ENCODE measurements at places on chromosomes 1 and 21.

DNA sequence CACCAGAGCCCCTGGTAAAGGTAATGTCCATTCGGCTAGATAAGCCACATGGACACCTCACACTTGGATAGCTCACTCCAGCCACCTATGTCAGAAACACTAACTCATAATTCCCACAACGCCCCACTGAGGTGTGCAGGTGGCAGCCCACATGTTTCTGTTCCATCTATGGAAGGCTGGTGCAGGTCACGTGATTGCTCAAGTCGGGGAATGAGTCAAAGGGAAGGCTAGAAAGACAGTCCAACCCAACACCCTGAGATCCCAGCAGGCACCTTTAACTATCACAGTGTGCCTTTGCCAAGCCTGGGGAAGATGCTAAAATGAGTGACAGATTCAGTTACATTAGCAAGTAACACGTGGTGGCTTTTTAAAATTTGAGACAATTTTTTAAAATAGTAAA, 45.3 kb upstream of the KCNE1 start:
- no peak for DNase-seq

DNA sequence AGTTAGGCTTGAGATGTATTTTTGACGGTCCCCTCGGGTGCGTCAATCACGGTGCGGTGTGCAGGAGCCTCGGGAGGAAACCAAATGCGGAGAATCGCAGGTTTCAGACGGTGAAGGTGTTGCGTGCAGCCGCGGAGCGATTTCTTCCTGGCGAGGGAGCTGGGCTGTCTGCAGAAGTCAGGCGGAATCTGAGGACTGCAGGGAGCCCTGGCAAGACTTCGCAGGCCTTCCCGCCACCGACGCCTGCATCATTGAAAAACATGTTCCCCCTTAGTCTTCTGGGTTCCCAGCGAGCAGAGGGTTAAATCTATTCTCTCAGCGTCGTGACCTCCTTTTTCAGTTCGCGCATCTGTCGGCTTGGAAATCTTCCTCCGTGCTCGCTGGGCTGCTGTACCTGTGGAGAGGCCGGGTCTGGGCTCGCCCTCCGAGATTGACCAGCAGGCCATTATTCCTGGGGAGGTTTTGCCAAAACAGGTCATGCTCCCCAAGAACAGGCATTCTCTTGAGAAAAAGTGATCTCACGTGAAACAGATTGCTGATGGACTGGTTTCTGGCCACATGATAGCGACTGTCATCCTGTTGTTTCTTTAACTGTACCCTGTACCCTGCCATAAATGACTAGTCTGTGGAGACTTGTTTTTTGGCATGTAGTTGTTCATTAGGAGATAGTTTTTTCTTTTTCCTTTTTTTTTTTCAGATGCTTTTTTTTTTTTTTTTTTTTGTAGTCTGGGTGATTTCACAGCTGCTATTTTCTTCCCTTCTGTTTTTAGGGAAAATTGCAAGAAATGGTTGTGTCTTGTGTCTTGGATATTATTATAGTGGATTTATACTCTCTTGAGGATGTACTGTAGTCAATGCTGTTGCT, 894 bp downstream of the EPB41 start:
- peak; percentile 45 for DNase-seq

- peak; percentile 45 for DNase-seq
Observed at GRCh38 chr1:149927056-149927562, 494 bp downstream of the SF3B4 start.

GRCh38 chr1:104761961-104762570, 1012.4 kb downstream of the AMY1C start:
- DNase-seq, result no peak

GRCh38 chr21:37224861-37225839, 42.0 kb downstream of the VPS26C start:
- DNase-seq, result no peak

DNA sequence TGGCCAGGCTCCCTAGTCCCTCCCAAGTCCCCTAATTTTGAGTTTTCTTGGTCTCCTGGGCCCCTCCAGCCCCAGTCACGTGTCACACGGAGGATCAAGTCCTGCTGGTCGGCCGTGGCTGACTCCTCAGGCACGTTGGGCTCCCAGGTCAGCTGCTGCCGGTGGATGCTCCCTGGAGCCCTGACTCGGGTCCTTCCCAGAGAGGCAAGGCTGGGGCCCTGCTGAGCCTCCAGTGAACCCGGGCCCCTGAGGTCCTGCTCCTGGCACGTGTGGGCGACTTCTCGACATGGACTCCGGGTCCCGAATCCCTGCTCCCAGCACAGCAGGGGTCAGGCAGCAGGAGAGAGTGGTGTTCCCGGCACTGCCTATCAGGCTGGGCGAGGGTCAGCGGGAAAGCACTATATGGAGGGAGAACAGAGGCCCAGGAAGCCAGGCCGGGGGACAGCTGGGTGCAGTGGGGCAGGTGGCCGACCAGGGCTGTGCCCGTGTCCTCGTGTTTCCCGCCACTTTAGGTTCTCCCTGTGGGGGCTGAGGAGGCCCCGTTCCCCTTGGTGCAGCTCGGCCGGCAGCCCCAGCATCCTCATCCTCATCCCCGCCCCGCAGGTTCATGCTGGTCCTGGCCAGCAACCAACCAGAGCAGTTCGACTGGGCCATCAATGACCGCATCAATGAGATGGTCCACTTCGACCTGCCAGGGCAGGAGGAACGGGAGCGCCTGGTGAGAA, 13.2 kb downstream of the TMEM240 start:
- DNase-seq, result no peak

DNA sequence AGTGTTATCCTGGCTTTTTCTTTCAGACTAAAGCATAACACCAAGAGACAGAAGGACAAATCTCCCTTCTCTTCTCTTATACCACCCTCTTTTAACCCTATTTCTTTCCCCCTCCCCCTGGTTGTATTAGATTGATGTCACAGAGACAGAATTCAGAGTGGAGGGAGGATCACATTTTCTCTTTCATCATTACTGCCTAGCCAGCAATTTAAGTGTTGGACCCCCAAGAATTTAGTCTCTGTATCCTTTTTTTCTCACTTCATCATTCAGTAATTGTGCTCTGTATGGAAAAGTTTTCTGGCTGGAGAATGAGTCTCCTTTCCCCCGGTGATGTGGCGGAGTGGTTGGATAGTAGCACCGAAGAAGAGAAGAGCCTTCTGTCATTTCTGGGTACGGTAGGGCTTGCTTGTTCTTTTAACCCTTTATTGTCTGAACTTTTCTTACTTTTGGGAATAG, 124.8 kb downstream of the CLEC20A start:
- no peak for DNase-seq

- DNase-seq, result peak; percentile 52
Observed at GRCh38 chr1:93880731-93881130, 1.7 kb upstream of the DNTTIP2 start.

- DNase-seq, result peak; percentile 29
Observed at GRCh38 chr1:7430691-7431090, 340.4 kb upstream of the VAMP3 start.

GRCh38 chr1:61926597-61926996, 184.3 kb downstream of the PATJ start:
- DNase-seq, result no peak

GRCh38 chr1:31029026-31029425, 36.5 kb downstream of the PUM1 start:
- peak; percentile 63 for DNase-seq

DNA sequence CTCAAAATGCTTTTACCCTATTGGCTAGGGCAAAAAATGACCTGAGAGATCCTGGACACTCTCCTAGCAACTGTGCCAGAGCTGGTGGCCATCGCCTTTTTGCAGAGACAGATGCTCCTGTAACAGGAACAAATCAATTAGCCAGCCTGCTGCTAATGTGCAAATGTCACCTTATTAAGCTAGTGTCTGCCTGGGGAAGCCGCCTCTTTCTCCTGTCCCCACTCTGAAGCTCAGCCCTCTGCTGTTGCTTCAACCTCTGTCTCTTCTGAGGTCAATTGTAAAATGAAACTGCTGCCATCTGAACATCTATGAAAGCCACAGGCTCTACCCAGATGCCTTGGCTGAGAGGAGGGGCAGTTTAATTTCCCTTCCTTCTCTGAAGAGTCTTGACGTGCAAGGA, 85.5 kb upstream of the CACNA1E start:
- DNase-seq, result no peak

- no peak for DNase-seq
Observed at GRCh38 chr1:20947409-20947808, 160.3 kb upstream of the HP1BP3 start.

- no peak for DNase-seq
Observed at GRCh38 chr1:30271401-30272276, 451.7 kb downstream of the MATN1 start.

DNA sequence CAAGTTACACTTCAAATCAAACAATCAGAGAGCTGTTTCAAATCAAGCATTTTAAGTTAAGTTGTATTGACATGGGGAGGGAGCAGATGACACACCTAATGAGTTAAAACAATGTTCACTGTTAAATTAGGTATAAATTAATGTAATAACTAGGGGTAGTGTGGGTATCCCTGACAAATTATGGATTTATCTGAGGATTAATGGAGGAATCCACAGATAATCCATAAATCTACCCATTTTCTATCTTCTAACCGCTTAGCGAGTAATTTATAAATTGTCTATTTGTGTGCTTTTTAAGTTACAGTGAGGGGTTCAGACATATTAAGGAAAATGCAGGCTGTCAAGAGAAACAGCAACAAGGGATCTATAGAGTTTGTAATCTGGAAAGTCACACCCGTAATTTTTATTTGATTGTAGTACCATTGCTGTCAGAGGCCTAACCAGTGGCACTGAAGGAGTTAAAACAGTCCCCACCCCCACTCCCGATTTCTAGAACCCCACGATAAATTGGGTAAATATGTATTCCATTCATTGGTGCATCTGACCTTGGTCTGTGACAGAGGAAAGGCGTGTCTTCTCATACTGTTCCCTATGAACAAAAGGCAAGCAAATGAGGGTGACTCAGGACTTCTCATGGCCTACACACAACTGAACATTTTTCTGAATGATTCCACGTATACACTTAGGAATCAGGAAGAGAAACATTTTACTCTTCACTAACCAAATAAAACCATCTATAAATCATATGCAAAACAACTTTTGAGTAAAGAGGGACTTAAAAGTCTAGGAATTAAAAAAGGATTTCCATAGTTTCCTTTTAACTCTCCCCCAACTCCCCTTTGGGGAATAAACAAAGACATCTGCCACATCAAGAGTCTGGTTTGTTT, 7.4 kb downstream of the IRF2BP2 start:
- peak; percentile 97 for DNase-seq

GRCh38 chr1:229368347-229368746, 25.5 kb upstream of the CCSAP start:
- DNase-seq, result no peak

GRCh38 chr1:213996320-213997037, 8.7 kb downstream of the PROX1 start:
- DNase-seq, result no peak

- DNase-seq, result no peak
Observed at GRCh38 chr1:246377625-246378153, 129.4 kb downstream of the SMYD3 start.

DNA sequence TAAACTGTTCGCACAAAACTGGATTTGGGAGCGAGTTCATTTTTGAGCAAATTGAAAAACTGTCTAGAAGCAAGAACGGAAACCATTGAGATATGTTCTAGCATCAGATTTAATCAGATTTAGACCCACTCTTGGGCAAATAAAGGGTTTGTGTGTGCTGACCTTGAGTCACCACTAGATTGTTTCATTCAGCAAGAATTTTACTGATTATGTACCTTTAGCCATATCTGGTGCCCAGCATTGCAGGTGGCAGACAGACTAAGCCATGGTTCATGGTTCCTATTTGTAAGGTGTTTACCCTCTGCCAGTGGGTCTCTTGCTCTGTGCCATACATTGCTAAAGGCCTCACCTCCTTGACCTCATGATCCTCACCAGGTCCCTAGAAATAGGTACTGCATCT, 1.4 kb downstream of the NUDC start:
- no peak for DNase-seq

GRCh38 chr1:78492386-78492950, 1.7 kb downstream of the PTGFR start:
- DNase-seq, result no peak

- DNase-seq, result peak; percentile 73
Observed at GRCh38 chr1:177945943-177946650, 23.8 kb downstream of the SEC16B start.

- DNase-seq, result no peak
Observed at GRCh38 chr1:12548279-12548972, 69.6 kb downstream of the DHRS3 start.

DNA sequence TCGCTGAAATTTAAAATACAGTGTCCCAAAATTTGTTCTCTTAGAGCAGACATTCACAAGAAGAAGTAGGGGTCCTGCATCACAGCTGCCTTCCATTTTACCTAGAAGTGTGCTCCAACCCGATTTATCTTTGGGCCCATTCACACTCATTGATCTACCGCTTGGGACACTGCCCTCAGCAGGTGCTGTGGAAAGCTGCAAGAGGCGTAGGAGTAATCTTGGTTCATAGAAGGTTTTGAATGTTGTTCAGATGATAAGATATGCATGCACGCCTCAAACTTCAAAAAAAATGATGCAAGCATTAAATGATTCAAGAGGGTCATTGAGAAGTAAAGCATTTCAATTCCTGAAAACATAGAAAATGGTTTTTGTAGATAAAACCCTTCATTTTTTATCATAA, 18.6 kb upstream of the C1orf105 start:
- DNase-seq, result no peak

- no peak for DNase-seq
Observed at GRCh38 chr1:169488157-169488556, 2.4 kb upstream of the SLC19A2 start.

GRCh38 chr1:84584126-84584525, 9.9 kb upstream of the CTBS start:
- DNase-seq, result no peak

Measured in EH (cell line).